IMR-90 (cell line): ENCODE measurements at places on chromosomes 7 and 10. TPM values are rescaled to one million over a fixed set of nuclear protein-coding genes. Genes with fewer than 3 reads are reported as not detected.

DNA sequence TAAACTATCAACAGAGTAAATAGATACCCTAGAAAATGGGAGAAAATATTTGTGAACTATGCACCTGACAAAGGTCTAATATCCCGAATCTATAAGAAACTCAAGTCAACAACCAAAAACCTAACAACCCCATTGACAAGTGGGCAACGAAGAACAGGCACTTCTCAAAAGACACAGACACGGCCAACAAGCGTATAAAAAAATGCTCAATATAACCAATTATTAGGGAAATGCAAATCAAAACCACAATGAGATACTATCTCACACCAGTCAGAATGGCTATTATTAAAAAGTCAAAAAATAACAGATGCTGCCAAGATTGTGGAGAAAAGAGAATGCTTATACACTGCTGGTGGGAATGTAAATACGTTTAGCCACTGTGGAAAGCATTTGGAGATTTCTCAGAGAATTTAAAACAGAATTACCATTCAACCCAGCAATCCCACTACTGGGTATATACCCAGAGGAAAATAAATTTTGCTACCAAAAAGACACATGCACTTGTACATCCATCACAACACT, 63.2 kb upstream of the CAV2 start:
- DNase-seq: no peak

GRCh38 chr10:91146146-91146545, 74.3 kb upstream of the PCGF5 start:
- no peak for DNase-seq

The DAGLB gene
- total RNA-seq: 33.5 and 35.3 TPM in 2 replicates

The NFE2L3 gene
- 37.8 and 43.2 TPM in 2 replicates for total RNA-seq

DNA sequence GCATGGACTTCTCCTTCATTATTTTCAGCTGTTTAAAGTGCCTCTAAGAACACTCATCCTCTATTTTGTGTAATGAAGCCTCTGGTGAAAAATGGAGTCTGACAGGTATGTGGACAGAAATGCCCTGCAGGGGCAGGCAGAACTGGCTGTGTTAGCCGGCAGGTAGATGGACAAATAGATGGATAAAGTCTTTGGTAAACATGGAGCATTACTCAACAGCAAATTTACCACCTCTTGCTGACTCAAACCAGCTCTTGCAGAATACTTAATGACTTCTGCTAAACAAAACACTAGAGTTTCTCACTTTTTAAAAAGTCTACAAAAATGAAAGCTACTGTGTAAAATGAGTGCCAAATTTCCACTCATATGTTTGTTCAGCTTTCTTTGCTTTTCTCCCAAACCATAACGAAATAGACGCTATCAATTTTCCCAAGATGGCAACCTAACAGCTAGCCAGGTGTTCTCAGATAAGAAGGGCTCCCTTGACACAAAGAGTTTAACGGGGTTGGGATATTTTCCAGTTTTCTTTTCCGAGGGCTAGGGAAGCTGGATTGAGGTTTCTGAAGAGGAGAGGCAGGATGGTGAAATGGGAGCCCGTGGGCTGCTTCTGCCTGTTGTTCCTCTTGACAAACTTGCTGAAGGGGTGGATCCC, 71.9 kb upstream of the HABP2 start:
- DNase-seq: no peak
